T-helper 1 cell (primary cell): ENCODE measurements at places on chromosomes 1 and 21.

DNA sequence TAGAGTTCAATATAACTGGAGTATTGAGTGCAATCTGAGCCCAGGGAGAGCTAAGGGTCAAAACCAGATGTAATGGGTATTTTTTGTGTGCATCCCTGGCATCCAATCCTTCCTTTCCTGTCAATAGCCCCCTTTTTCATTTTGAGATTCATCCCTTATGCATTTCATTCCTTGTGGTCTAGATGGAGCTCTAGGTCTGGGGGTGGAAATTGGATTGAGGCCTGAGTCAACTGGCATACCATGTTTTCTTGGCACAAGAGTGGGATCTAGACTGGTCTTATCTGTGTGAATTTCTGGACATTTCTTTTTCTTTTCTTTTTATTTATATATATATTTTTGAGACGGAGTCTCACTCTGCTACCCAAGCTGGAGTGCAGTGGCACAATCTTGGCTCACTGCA lies 67.3 kb upstream of the RAB3GAP2 start:
- DNase-seq = no peak

GRCh38 chr1:43932786-43933385 lies 715 bp upstream of the ARTN start:
- no peak for DNase-seq

DNA sequence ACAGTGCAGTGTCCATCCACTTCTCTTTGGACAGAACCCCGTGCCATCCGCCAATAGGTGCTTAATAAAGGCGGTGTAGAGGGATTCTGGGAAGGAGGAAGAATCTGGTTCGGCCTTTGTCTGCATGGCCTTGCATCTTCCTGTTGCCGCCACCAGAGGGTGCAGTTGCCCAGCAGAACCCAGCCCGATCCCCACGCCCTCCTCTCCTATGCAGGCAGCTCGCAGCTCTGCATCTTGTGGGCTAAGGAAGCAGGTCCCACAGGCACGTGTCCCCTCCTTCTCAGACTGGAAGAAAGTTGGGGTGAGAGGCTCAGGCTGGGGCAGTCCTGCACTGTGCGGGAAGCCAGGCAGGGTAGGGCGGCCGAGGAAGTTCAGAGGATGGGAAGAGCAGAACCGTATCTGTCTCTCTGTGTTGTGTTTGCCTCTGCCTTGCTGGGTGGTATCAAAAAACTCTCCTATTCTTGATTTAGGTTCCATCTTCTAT lies 20.8 kb downstream of the NAV1 start:
- peak; percentile 53 for DNase-seq

GRCh38 chr1:29245876-29246275 lies 9.6 kb downstream of the PTPRU start:
- no peak for DNase-seq

DNA sequence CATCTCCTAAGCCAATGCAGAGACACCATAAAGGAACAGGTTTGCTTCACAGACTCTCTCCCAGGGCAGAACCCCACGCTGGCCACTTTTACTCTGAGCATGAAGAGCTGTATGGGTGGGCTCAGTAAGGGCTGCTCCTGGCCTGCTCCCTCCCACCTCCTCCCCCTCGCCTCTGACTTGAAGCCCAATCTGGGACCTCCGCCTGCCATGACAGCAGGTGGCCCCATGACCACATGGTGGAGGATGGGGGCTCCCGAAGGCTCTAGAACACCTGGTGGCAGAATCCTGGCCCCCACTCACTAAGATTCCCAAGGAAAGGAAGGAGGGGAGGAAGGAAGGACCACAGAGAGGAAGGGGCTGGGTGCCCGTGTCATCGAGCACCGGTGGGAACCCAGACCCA lies 23.7 kb downstream of the CASZ1 start:
- no peak for DNase-seq

DNA sequence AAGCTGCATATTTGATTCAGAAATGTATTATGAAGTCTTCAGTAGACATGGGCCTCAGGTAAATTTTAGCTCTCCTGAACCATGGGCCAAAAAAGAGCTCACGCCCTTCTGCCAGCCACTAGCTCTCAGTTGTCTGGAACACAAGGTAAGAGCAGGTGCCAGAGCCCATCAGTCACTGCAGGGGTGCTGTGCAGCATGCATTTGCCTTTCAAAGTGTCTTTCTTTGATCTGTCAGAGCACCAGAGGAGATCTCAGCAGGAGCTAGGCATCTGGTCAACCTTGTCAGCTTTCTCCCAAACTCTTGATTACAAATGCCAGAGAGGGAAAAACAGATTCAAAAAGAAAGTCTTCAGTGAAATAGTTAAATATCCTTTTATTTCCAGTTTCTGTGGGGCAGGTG lies 332.3 kb downstream of the COL11A1 start:
- DNase-seq = no peak

DNA sequence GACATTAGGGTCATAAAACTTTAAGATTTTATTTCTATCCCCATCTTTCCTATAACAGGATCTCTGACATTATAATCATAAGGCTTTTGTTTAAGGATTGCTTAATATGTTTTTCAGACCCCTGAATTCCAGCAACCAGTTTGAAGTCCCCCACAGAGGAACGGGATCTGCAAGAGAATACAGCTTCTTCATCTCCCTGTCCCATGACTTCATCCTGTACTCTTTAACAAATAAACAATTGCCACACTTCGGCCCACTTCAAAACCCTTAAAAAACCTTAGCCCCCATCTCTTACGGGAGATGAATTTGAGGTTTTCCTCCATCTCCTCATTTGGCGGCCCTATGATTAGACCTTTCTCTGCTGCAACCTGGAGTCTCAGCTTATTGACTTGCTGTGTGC lies 35.8 kb downstream of the TESK2 start:
- DNase-seq = no peak

GRCh38 chr1:187921426-187921825 lies 1092.7 kb downstream of the PLA2G4A start:
- no peak for DNase-seq
